SK-N-SH treated with all-trans-retinoic acid at 6 μM for 48 hours (cell line): ENCODE measurements at places on chromosomes 2 and 18.
A peak's percentile ranks its signal among the peaks of the same experiment; 100 is the strongest.

DNA sequence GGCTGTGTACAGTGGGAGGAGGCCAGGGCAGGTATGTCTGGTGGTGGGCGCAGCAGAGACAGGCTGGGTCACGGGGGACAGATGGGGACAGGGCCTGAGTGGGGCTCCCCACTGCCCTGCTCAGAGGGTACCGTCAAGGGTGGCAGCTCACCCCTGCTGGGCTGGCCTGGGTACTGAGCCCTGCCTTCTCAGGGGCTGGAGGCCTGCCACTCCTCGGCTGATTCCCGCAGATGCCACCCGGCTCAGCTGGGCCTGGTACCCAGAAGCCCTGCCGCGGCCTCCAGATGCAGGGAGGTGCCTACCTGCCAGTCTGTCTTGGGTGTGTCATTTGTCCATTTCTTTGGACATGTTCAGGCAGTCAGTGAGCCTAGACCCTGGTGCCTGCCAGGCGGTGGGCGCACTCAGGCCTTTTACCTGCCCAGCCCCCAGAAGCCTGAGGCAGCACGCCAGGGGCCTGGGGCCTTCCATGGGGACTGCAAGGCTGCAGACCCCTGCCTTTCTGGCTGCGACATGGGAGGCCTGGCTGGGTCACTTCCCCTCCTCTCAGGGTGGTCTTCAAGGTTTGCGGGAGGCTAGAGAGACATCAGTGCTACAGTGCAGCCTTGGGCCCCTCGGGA lies 3.3 kb downstream of the SNORC start:
- no peak for ATAC-seq

GRCh38 chr2:38409156-38410102 lies 32.4 kb upstream of the ATL2 start:
- no peak for ATAC-seq

DNA sequence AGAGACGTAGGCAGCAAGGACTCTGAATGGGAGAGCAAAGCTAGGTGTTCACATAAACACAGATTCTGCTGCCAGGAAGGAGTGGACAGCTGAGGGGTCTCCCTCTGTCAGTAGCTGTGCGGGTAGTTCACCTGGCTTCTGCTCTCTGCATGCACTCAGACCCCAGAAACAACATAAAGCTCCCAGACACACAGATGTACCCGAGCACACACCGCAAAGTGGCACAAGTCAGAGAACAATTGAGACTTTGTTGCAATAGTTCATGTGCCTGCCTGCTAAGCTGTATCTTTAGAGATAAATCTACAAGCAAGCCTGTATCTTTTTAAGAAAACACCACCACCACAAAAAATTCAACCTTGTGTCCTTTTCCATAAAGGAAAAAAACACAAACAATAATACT lies 420.0 kb upstream of the ST6GAL2 start:
- ATAC-seq, result no peak

DNA sequence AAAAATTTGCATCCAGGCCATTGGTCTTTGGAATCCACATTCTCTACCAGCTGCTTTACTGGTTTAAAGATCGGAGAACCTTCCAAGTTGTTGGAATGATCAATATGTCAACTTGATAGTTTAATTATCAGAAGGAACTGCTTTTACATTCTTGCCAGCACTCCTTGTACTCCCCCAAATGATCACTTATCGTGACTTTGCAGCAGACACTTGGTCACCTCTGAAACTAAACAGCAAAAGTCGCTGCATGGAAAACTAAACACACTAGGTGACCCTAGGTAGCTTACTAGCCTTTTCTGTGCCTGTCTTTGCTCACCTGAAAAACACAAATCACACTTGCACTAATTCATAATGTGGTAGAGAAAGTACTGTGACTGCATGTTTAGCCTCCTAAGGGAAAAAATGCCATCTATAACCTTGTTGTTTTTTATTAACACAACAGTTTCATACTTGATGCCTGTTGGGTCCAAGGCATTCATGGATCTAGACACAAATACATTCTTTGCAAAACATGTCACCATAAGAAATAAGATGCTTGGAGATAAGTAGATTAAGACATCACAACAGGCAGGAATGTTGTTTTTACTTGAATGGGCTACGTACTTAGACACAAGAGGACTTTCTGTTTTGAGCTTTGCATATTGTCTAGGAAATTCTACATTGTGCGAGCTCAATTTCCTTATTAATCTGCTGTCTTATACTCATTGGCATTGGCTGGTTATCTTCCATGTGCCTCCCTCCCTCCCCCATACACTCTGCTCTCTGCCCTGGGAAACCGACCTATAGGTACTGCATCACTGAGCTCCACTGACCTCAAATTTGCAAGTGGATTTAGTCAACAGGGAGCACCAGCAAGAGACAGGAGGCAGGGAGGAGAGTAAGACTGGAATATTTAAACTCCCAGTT lies 219.1 kb upstream of the STK17B start:
- ATAC-seq, result peak; percentile 89

DNA sequence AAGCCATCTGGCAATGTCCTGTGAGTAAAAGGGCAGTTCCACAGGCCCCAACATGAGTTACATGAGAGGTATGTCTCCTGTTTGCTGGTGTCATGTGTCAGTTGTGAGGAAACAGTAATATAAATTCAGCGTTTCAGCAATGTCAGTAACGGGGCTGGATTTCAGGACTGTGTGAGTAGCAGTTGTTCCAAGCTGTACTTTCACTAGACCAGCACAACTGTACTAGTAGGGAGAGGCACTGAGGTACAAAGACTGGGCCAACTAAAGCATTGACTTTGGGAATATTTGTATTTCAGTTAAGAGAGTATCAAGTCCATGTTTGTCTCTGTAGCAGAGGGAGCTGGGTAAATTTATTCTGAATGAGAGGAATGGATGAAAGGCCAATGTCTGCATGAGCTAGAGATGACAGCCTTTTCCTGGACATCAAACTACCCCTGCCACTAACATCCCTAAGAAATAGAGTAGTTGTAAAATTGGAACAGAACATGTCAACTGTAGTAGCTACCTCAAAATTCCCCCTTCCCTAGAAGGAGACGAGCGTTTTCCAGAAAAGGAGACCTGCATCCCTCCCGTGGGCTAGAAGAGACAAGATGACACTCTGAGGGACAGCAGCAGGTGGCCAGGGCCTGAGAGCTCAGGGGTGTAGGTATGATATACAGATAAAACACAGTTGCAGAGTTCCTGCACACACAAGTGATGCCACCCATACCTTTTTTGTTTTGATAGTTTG lies 24.4 kb downstream of the EIF4E2 start:
- peak; percentile 27; the same call in 1 of the 3 replicates for ATAC-seq

DNA sequence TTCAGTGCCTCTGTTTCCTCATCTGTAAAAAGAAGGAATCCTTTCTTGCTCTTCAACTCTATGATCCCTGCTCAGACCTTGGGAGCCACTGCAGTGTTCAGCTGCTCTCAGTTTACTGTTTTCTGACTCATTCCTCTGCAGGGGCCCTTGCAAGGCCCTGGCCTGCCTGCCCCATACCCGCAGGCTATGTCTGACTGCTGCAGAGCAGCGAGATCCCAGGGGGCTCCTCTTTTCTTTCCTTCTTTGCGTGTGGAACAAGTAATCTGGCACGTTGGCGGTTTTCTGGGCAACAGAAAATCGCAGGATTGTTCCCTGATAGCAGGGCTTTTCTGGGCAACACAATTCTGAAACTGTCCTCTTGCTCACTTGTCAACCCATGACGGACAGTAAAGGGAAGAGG lies 376.0 kb downstream of the DCC start:
- no peak for ATAC-seq
